ENCODE measurements at places on chromosomes 3 and 15. TPM values are rescaled to one million over a fixed set of nuclear protein-coding genes. Genes with fewer than 3 reads are reported as not detected.

TEX55 gene
- not detected for total RNA-seq

MCTP2 gene
- total RNA-seq: 5.7 TPM

CX3CR1 gene
- not detected for total RNA-seq

- no peak for DNase-seq
Measured at GRCh38 chr3:67516496-67516895, 137.9 kb downstream of the SUCLG2 start.

- no peak for DNase-seq
Measured at GRCh38 chr15:71945012-71945411, 134.7 kb downstream of the NR2E3 start.

- DNase-seq: no peak
Measured at GRCh38 chr3:47663630-47664240, 85.1 kb upstream of the CSPG5 start.

DNA sequence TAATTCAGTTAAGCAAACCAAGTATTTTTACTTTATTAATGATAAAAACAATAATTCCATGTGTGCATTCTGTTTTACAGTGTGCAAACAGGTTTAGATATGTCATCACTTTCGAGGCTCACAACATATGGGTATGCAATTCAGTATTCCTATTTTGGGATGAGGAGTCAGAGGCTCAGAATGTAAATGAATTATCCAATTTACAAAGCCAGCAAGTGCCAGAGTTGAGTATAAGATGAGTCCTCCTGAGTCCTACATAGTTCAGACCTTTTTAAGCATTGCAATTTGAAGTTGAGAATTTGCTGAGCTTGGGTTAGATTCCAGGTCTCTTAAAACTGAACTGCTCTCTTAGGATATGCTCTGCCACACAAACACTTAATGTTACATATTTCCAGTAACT, 424.2 kb upstream of the ROBO2 start:
- no peak for DNase-seq

GRCh38 chr3:127457094-127457475, 133.4 kb downstream of the TPRA1 start:
- DNase-seq: peak; percentile 42

Data from PC-9 (cell line).